Astrocyte of the hippocampus (primary cell): ENCODE measurements at places on chromosomes 1 and 21.

- peak; percentile 51 for DNase-seq
These were observed 70.2 kb upstream of the KIF26B start for GRCh38 chr1:245084551-245084950.

DNA sequence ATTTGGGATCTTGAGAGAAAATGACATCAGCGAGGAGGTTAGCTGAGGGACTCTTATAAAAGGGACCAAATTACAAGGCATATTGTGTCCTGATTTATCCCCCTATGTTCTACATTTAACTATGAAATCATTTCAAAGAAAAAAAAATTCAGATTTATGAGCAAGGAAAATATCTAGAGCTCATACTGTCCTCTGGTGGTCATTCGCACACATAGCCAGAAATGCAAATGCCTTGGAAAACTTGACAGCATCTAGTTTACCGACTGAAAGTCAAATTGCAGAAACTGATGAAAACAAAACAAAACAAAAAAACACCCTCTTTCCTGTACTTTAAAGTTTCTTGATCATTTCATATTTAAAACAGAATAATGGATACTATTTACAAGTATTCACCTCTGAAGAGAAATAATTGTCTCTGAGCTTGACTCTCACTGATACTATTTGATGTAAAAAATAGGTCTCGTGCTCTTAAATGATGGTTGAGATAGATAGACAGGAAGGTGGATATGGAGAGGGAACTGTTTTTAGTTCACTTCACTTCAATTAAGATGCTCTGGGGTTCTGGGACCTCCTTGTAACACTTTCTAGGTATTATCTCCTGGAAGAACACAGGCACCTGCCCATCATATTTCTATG is 253.8 kb downstream of the PCP4 start:
- DNase-seq = peak; percentile 58

- DNase-seq = no peak
These were observed 165.5 kb downstream of the ZSCAN20 start for GRCh38 chr1:33637846-33638440.

GRCh38 chr1:47679301-47679791 is 241.5 kb downstream of the FOXD2 start:
- peak; percentile 41 for DNase-seq

- no peak for DNase-seq
These were observed 28.8 kb upstream of the TSPAN2 start for GRCh38 chr1:115118086-115118485.

- no peak for DNase-seq
These were observed 312.6 kb downstream of the DUSP10 start for GRCh38 chr1:221429264-221429663.

GRCh38 chr1:112196731-112197130 is 199.3 kb upstream of the CTTNBP2NL start:
- DNase-seq = no peak

DNA sequence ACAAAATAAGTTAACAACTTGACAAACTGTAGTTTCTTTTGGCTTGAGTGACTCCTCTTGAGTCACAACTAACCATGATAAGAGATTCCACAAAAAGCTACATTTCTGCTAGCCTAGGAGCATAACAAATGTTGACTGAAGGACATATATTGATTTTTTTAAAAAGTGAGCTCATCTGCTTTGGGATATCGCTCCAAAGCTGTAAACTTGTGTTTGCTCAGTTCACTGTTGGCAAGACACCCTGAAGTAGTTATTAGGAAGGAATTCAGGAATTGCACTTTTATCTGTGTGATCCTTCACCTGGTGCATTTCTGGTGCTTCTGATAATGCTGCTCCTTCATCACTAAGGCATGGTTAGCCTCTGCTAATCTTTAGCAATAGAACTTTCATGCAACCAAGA is 23.7 kb downstream of the RWDD3 start:
- DNase-seq = peak; percentile 22

DNA sequence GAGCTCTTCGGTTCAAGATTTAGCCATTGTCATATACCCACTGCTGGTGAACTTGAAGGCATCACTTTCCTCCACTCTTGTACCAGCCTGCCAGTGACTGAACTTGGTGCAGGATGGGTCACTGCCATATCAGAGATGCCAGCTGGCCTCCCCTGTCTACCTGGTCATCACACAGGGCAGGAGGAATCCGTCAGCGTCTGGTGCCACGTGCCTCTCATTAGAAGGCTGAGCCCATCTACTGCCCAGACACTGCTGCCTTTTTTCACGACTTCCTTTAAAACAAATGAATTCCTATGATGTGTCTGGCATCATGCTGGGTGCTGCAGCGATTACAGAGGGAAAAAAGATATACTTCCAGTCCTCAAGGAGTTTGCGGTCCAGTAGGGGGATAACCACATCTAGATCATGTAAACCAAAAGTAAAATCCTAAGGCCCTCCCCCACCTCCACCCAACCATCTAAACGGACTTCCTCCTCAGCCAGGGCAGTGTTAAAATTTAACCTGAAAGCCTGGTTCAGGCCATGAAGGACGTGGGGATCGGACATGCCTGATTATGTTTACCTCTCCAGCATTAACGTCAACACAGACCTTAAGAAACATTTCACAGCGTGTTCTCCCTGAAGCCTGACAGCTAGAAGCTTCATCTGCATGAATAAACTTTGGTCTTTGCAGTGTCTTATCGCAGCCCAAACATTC is 29.2 kb upstream of the PDE9A start:
- no peak for DNase-seq

- no peak for DNase-seq
These were observed 45.3 kb upstream of the MCOLN3 start for GRCh38 chr1:85093644-85094043.

- DNase-seq = no peak
These were observed 4.0 kb downstream of the USP24 start for GRCh38 chr1:55210990-55211801.

GRCh38 chr1:89943846-89944781 is 50.8 kb upstream of the ZNF326 start:
- DNase-seq = no peak

- no peak for DNase-seq
These were observed 142.5 kb downstream of the CTH start for GRCh38 chr1:70553567-70553956.

DNA sequence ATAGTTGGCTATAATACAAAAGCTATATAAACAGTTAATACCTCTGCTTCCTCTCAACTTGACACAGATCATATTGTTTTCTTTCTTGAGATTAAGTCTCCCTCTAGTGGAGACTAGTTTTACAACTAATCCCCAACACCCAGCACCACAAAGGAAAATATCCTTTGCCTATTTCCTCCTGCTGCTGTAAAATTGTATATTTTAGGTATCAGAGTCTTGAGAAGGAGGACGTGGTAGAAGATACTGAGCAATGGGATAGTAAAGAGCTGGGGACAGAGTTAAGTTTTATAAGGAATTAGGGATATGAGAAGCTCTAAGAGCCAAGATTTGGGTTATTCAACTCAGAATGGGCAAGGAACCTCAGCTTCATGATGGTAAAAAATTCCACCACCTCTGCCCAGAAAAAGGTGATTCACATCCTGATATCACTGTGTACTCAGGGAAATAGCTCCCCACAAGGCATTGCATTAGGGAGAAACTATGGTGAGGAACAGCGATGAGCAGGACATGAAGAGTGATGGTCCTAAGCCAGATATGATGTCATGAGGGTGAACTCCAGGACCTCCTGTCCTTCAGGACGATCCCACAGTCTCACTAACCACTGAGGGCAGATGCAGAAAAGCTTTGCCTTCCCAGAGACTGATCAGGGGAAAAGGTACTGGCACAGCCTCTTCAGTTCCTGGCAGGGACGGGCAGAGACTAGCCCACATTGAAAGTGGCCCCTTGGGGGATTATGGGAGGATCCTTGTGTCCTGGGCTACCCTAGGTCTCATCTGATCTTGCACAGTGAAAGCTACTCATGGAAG is 14.7 kb upstream of the CFAP126 start:
- peak; percentile 73 for DNase-seq

DNA sequence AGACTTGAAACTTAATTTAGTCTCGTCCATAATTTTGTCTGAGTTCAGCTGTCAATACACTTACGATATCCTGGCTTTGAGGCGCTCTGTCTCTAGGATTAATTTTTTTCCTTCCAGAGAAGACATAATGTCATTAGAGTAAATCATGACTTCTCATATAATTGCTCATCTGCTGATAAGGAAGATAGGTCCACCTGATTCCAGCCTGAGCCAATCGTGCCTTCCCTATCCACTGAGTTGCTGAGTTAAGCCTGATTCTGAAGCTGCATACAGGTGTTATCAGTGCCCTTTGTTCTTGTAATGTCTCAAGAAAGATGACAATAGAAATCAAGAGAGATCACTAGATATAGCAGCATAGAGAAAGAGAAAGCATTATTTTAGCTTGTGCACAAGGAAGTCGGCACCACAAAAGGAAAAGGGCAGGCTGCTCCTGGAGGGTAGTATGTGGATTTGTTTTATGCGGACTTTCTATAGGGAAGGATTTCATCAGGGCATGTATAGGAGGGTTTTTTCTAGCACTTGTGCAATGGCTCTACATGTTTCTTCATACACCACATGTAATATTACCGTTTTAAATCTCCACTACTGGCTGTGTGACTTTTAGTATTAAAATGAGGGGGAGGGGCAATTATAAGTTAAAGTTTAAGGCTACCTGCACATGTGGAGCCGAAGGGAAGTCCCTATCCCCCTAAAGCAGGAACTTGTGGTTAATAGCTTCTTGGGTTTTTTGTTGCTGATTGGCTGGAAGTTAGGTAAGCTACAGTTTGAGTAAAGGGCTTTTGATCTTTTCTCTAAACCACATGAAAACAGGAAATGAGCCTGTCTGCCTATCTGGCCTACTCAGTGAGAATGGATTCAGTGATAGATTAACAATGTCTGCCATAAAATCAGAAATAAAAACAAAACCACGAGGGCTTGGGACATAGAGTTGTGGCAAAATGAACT is 133.4 kb downstream of the PLPPR5 start:
- no peak for DNase-seq

- peak; percentile 11 for DNase-seq
These were observed 414.0 kb downstream of the CAMTA1 start for GRCh38 chr1:7199077-7199779.

DNA sequence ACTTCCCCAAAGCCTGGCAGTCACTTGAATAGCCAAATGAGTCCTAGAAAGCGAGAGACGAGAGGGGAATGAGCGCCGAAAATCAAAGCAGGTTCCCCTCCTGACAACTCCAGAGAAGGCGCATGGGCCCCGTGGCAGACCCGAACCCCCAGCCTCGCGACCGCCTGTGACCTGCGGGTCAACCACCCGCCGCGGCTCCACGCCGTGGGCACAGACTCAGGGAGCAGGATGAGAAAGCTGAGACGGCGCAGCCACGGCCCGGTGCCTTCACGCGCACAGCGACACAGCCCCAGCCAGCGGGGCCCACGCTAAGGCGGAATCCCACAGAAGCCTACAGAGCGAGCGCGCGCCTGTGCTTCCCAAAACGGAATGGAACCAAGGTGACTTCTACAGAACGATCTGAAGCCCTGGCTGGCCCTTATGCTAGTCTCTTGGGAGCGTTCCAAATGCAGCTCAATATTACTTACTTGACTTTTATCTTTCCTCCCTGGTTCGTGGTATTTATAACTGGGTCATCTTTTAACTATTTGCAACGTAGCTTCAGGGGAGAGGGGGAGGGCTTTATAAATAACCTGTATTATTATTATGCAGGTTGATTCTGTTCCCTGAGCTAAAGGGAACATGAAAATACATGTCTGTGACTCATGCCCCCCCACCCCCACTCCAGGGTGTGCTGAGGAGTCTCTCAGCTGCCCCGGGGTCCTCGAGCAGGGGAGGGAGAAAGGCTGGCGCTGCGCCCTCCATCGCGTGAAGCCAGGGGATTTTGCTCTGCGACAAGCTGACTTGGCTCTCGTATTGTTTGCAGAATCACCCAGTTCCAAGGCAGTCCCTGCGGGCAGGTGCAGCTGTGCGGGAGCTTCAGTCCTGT is 1.7 kb downstream of the TSPEAR start:
- DNase-seq = peak; percentile 21

DNA sequence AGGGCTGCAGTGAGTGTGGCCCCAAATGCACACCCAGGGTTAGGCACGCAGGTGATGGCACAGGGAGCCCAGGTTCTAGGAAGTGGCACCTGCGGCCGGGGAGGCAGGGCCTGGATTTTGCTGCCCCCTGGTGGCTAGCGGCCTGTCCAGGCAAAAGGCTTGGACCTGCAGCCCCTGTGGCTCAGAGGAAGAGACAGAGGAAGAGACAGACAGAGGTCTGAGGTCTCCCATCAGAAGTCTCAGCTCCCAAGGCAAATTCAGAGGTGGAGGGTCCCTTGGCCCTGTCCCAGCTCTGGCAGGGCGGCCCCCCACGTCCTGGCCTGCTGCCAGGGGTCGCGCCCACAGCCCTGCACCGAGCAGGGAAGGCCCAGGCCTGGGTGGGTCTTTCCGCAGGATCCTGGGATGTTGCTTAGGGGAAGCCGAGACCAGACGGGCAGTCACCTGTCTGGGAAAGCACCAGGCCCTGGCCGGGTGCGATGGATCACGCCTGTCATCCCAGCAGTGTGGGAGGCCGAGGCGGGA is 8.0 kb upstream of the TNFRSF14 start:
- peak; percentile 86 for DNase-seq

DNA sequence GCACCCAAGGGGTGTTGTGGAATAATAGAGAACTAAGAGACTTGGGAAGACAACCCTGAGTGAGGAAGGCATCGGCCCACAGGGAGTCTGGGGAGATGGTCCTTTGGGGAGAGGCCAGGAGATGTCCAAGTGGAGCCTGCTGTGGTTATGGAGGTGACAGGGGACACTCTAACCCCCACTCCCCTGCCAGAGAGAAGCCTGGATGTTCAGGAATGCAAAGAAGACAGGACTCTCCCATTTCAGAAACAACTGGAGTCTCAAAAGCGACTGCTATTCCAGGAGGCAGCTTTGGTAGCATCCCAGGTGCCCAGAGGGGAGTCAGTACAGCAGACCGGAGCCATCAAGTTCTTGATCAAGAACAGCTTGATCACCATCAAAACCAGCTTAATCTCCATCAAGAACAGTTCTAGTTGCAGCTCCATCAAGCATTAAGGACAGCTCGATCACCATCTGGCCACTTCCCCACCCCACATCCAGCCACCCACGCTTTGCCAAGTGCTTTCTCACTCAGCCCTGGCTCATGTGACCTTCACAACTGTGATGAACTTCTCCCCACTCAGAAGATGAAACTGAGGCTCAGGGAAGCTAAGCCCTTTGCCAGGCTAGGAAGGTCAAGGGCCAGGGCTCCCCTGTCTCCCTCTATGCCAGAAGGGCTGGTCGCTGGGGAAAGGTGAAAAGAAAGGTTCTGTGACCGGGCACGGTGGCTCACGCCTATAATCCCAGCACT is 743 bp downstream of the CD52 start:
- no peak for DNase-seq

DNA sequence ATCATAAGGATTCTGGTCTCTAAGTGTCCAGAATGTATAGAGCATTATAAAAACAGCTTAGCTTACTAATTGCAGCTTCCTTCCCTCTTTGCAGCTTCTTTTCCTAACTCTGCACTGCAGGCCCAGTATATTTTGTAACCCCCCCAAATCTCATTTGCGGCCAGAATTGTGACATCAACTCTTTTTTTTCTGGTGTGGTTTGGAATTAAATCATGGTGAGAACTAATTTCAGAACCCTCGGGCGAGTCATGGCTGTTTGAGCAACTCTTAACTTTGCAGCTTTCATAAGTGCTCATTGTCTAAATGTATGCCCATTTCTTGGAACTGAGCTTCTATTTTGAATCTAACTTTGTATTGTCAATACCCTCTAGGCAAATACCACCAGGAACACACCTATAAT is 187.4 kb downstream of the CYYR1 start:
- DNase-seq = no peak

GRCh38 chr1:94949681-94950661 is 23.1 kb upstream of the CNN3 start:
- DNase-seq = peak; percentile 44

- no peak for DNase-seq
These were observed 241.6 kb downstream of the SMYD3 start for GRCh38 chr1:246265481-246265880.

- peak; percentile 85 for DNase-seq
These were observed 6.0 kb downstream of the FCRLB start for GRCh38 chr1:161727256-161727924.
